ENCODE measurements at places on chromosomes 11 and 22.

- DNase-seq = no peak
These were observed 163.4 kb downstream of the INSC start for GRCh38 chr11:15278128-15278527.

GRCh38 chr22:49235463-49236300 lies 592.0 kb downstream of the BRD1 start:
- no peak for DNase-seq

GRCh38 chr11:35971841-35972422 lies 28.1 kb downstream of the LDLRAD3 start:
- no peak for DNase-seq

- no peak for DNase-seq
These were observed 70.5 kb downstream of the RPUSD4 start for GRCh38 chr11:126140926-126141280.

GRCh38 chr22:37295213-37295886 lies 13.0 kb downstream of the CYTH4 start:
- DNase-seq = no peak

DNA sequence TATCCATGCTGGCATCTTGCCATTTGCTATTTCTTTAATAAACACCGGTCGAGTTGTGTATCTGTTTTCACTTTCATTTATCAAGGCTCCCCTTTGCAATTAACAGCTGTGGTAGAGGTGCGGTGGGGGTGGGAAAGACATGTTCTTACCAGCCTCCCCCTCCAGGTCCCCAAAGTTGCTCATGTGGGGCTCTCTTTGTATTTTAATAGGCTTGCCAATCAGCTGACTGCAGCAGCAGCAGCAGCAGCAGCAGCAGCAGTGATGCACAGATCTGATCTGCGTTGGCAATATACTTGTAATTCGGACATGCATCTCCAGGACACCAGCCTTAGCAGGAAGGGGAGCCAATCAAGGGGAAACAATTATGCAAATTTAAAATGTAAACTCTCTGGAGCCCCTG lies 40.3 kb upstream of the E2F8 start:
- peak; percentile 12 for DNase-seq

DNA sequence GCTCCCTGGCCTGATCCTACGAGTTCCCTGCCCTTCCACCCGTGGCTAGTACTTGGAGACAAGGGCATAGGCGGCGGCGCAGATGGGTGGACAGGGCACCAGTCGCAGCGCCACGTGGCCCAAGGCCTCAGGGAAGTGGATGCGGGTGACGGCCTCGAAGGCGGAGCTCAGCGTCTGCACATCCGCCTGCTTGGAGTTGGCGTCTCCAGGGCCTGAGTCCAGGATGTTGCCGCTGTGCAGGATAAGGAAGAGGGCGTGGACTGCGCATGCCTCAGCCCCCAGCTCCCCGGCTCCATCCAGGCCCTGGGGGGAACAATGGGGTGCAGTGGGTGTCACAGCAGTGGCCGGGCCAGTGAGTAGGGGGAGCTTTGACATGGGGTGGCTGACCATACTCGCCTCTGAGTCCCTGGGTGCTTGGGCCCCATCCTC lies 6.6 kb downstream of the PITPNM1 start:
- DNase-seq = no peak

- no peak for DNase-seq
These were observed 362.3 kb upstream of the KIRREL3 start for GRCh38 chr11:127362754-127363308.

DNA sequence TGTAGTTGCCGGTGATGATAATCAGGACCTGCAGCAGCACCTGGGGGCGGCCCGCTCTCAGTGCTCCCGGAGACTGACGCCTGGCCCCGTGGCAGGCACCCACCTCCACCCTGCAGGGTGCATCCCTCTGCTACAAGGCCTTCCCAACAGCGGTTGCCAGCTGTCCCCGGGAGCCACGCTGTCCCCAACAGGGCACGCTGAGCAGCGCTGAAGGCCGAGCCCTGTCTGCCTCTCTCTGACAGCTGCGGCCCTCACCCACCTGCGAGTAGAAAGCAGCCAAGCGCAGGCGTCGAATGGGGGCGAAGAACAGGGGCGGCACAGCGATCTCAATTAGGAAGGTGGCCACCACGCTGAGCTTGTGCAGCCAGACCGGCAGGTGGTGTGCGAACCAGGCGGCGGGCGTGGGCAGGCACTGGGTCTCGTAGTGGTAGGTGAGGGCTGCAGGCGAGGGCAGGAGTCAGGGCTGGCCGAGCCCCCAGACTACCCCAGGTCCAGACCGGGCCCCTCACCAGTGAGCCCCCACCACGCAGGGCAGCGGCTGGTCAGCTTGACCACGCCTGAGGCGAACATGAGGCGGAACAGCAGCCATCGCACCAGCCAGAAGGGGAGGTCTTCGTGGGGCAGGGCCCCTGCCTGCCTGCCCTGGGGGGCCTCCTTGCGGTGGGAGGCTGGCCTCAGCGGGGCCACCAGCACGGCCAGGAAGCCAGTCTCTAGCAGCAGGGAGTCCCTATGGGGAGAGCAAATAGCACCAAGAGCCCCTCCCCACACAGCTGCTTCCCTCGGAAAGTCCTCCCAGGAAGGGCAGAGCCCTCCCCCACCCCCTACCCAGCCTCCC lies 1.5 kb downstream of the LMF2 start:
- DNase-seq = no peak

- no peak for DNase-seq
These were observed 19.1 kb downstream of the INCENP start for GRCh38 chr11:62142921-62143320.

DNA sequence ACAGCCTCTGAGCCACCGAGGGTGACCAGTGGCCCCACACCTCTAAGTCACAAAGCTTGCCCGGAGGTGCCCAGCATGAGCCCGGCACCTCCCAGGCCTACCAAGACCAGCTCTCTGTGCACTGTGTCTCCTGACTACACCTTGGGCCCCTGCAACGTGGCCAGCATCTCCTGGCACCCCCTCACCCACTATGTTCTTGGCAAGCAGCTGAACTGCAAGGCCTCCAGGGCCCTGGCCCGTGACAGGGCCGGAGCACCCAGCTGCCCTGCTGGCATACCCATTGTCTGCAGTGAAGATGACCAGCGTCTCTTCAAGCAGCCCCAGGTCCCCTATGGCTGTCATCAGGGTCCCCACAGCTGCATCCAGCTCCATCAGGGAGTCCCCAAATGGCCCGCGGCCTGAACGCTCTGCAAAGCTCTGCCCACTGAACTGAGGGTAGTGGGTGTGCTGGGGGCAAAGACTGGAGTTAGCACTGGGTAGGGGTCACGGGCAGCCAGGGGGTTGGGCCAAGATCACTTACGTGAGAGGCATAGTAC lies 1.6 kb downstream of the ARSA start:
- DNase-seq = no peak

DNA sequence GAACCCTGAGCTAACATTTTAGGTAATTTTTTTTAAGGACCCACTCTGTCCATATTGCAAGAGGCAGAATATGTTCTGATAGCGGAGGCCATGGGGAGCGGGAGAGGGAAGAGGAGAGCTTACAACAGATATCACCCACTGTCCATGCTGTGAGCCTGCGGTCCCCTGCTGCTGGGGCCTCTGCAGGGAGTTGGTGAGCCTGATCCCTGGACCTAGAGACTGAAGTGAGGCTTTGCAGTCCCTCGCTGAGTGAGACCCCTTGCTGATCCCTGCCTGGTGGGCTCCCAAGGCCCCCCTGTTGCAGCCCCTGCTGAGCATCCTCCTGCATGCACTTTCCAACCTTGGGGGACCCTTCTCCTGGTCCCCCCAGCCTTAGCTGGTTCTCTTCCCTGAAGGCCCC lies 12.5 kb downstream of the MIF start:
- no peak for DNase-seq

DNA sequence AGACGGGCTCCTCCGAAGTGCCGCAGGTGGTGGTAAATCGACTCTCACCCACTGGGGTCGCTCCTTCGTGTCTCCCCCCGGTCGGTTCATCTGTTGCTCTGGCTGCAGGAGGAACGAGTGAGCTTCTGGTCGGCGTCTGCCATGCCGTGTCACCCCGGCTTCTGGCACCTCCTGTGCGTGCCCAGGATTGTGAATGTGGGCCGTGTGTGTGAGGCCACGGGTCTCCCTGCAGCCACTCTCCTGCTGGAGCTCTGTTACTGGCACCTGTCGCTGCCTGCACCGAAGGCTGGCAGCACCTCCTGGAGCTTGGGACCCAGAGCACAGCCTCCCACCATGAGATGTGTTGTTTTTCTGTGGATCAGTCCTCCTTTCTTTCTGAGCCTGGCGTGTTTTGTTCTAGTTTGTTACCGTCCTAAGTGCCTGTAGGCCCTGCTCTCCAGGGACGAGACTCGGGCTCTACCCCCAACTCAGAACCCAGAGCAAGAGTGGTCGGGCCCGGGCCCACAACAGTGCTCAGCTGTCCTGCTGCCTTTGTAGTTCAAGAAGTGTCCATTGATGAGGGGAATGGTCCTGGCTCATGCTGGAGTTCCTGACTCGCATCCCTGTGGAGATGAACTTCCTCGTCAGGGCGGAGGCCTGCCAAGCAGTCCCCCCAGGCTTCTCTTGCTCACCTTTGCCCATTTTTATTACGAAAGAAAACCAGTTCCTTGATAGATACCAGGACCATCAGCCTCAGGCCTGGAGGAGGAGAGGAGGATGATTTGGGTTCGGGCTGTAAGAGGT lies 66.6 kb downstream of the MED15 start:
- no peak for DNase-seq

DNA sequence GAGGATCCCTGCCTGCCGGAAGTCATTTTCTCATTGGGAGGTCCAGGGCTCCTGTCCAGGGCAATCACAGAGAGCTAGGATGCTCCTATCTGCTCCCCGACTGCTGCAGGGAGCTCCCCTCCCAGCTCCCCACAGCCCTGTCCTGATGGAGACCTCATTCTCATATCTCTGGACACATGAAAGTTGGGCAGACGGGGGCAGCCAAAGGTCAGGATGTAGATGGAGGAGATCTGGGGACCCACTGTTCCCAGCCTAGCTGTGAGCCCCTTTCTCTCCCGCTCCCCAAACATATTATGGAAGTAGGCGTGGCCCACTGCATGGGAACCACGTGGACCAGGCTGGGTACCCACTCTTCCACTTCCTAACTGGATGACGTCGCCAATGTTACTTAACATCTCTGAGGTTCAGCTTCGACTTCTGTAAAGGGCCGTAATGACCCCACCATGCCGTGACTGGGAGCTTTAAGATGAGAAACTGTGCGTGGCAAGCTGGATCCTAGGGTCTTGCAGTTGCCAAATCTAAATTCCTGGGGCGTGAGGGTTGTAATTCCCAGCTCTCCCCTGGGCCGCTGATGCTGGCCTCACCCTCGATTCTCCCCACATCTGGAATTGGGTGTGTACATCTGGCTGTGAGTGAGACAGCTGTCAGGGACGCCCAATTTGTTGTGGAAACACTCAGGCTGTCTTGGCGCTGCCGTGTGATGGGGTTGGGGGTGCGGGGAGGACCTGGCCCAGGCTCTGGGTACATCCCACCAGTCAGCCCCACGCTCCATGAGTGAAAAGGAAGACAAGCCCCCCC lies 1.8 kb downstream of the CDC42EP2 start:
- no peak for DNase-seq

GRCh38 chr22:28395920-28396753 lies 283.5 kb downstream of the TTC28 start:
- no peak for DNase-seq

All from stimulated activated CD8-positive, alpha-beta memory T cell treated with anti-CD3 and anti-CD28 coated beads, Interleukin-4, amount 100 ng/mL, for 4 hours (primary cell).